ENCODE measurements at places on chromosomes 16 and 17.

DNA sequence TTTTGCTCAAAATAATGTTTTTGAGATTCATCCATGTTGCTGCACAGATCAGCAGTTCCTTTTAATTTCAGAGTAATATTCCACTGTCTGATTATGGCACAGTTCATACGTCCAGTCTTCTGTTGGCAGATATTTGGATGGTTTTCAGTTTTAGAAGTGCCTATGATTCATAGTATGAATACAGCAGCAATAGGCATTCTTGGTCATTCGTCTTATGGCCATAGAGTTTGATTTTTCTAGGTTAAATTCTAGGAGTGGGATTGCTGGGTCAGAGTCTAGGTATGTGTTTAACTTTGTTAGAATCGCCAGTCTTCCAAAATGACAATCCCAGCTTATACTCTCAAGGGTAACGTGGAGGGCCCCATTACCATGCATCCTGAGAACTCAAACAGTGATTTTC lies 11.5 kb upstream of the IL34 start:
- no peak for DNase-seq

DNA sequence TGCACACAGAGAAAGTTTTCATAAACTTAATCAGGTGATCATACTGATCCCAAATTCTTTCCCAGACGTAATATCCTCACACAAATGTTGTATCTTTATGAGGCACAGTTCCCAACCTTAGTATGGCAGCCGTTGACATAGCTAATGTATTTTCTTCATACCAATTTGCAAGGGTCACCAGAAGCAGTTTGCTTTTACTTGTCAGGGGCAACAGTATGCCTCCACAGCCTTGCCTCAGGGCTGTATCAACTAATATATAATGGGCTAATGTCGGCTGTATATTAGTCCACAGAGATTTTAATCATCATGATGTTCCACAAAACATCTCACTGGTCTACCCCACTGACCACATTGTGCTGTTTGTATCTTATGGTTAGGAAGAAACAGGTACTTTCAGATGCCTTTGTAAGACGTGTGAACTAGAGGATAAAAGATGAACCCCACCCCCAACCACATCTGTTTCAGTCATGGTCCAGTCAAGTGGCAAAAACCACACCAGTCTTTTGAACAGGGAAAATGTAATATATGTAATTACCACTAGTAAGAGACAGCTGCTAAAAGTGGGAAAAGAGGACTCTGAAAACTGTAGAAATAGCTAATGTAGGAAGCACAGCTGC lies 55.2 kb downstream of the GAN start:
- no peak for DNase-seq

DNA sequence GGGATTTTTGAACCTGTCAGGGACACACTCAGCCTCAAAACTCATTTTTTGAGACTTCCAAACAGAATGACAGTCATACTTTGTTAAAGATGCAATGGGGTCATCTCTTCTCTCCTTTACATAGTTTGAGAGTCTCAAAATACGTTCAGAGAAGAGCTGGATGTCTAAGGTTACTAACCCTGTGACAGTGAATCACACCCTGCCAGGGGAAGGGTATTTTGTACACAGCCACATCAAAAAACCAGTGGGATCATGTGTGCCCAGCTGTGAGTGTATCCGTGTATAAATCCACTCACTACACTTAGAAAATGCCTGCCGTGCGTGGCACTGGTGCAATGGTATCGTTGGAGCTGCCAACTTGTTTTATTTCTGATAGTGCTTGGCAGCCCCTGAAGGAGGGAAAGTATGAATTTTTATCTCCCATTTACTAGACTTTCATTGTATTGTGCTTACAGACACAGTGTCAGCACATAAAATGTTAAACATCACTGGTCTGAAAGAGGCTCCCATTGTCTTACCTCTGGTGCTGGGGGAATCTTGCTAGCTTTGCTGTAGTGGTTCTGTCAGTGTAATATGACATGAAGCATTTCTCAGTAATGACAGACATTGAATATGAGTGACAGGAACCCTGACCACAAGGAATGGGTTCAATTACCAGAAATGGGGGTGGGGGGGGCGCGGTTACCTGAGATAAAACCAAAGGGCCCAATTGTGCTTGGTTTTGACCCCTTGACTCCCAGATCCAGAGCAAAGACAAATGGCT lies 256.3 kb downstream of the FTO start:
- DNase-seq: no peak

GRCh38 chr16:14199624-14200023 lies 128.5 kb downstream of the MRTFB start:
- no peak for DNase-seq

DNA sequence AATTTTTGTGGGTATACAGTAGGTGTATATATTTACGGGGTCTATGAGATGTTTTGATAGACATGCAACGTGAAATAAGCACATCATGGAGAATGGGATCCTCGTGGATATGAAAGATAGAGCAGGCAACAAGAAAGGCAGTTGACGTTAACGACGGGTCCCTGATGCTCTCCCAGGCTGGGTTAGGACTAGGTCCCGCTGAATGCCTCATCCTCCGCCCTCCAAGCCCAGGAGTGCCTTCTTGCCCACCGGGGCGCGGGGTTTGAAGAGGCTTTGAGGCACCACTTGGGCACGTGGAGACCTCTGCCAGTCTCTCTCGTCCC lies 9.5 kb upstream of the ZFP90 start:
- DNase-seq: no peak

GRCh38 chr17:37089956-37090355 lies 141.2 kb downstream of the AATF start:
- DNase-seq: peak; percentile 30

GRCh38 chr16:11797166-11797956 lies at the start of gene ZC3H7A:
TSS of gene ZC3H7A (minus strand) at chr16:11797258. CDS start at chr16:11782354, 14,904 bp downstream.
- peak; percentile 94 for DNase-seq
